ENCODE measurements at places on chromosomes 6 and 20. TPM values are rescaled to one million over a fixed set of nuclear protein-coding genes. Genes with fewer than 3 reads are reported as not detected.

Gene SAMD10
- 6.5 TPM for total RNA-seq

Gene C6orf132
- 0.65 TPM for total RNA-seq

Gene HLA-G
- not detected for total RNA-seq

Gene CAGE1
- total RNA-seq: not detected

Gene PAK5
- not detected for total RNA-seq
